ENCODE measurements at places on chromosomes 2 and 18.
A peak's percentile ranks its signal among the peaks of the same experiment; 100 is the strongest.

DNA sequence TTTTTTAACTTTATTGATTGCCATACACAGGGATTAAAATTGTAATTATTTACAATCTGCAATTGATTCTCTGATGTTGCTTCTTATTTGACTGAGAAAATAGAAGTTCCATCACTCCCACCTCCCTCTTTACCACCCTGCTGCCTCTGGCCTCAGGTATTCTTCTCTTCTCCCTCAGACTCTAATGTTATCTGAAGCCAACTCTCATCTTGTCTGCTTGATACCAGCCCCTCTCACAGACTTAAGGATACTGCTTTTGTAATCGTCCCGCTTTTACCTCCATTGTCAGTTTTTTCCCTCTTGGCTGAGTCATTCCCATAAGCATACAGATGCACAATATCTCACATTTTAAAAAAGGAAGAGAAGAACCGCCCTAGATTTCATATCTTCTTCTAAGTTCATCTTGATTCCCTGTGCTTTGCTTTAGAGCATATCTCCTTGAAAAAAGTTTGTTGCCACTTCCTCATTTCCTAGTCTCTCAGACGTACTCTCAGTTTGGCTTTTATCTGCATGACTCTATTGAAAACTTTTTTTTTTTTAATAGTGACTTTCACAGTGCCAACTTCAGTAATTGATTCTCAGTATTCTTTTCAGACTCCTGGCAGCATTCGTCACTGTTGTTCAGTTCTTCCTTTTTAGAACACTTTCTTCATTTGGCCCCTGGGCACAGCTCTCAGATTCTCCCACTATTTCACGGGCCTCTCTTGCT is 31.1 kb downstream of the SPAG16 start:
- H3K36me3 ChIP-seq: no peaks in the 10 kb centered on the region
- no peak for DNase-seq
- no peak overlapping the region for H3K27ac ChIP-seq
- peaks cover 3% of the 10 kb centered on the region for H3K4me1 ChIP-seq
- no peaks in the 10 kb centered on the region for H3K27me3 ChIP-seq

- H3K27me3 ChIP-seq: no peaks in the 10 kb centered on the region
- H3K4me3 ChIP-seq: no peak overlapping the region
- DNase-seq: peak; percentile 8
- H3K36me3 ChIP-seq: no peaks in the 10 kb centered on the region
- H3K27ac ChIP-seq: no peak overlapping the region
Measured at GRCh38 chr2:210477496-210477895, 937 bp upstream of the LANCL1 start.

DNA sequence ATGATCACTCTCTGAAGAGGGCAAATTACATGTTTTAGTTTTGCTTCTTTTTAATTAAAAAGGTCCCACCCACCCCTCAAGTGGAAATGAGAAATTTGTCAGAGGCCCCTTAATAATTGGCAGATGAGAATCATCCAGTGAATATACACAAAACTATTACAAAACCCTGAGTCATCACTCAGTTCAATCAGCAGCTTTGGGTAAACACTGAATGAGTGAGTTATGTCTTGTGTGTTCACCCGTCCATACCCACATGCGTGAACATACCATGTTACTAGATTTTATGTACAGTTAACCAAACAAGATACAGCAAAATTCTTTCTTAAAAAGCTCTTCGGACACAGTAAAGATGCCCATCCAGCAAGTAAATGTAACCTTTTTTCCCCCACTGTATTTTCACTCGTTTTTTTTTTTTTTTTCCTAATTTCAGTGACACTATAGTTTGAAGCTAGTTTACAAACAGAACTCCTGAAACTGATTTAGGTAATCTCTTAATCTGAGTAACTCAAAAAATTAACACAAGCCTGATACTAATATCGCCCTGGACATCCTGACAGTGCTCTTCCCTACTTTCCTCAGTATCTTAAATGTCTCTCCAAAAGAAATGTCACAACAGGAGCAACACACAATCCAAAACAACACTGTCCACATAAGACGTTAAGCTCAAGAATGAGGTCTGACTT is 1.4 kb downstream of the PSME4 start:
- H3K27ac ChIP-seq: peak overlapping the region; percentile 91
- DNase-seq: no peak
- no peaks in the 10 kb centered on the region for H3K4me1 ChIP-seq
- H3K4me3 ChIP-seq: peak overlapping the region; percentile 77
- no peaks in the 10 kb centered on the region for H3K27me3 ChIP-seq
- H3K36me3 ChIP-seq: no peaks in the 10 kb centered on the region

- H3K36me3 ChIP-seq: no peaks in the 10 kb centered on the region
- H3K4me3 ChIP-seq: no peak overlapping the region
- H3K27ac ChIP-seq: no peak overlapping the region
Measured at GRCh38 chr2:133768658-133769435, 200.6 kb upstream of the NCKAP5 start.

- no peak overlapping the region for H3K27ac ChIP-seq
- H3K4me3 ChIP-seq: no peak overlapping the region
- DNase-seq: no peak
- H3K36me3 ChIP-seq: no peaks in the 10 kb centered on the region
- no peaks in the 10 kb centered on the region for H3K4me1 ChIP-seq
- H3K27me3 ChIP-seq: no peaks in the 10 kb centered on the region
Measured at GRCh38 chr2:28588292-28588670, 92.4 kb downstream of the PLB1 start.

DNA sequence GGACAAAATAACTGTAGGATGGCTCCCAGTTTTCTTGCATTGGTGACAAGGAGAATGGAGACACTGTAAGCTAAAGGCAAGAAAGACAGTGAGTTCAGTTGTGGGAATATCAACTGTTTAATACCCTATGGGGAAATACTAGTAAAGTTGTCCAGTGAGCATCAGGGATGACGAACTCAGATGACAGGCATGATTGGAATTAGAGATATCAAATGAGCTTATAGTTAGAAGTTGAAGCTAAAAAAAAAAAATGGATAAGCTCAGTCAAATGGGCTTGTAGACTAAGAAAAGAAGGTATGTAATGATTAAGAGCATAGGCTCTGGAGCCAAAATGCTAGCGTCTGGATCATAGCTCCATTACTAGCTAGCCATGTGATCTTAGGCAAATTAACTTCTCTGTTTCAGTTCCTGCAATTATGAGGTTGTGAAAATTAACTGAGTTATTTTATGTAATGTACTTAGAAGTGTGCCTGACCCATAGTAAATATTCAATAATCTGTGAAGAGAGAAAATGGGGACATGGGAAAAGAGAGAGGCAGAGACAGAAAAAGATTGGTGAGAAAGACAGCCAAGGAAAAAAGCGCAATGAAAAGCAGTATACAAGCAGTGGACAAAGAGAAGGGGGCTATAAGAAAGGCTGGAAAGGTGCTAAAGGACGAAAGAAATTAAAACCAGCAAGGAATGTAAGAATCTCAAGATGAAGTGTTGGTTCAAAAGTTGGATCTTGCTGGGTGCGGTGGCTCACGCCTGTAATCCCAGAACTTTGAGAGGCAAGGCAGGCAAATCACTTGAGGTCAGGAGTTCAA is 95.7 kb upstream of the SLC39A10 start:
- H3K4me3 ChIP-seq: no peak overlapping the region
- H3K27me3 ChIP-seq: no peaks in the 10 kb centered on the region
- no peaks in the 10 kb centered on the region for H3K4me1 ChIP-seq
- H3K36me3 ChIP-seq: no peaks in the 10 kb centered on the region
- DNase-seq: no peak

DNA sequence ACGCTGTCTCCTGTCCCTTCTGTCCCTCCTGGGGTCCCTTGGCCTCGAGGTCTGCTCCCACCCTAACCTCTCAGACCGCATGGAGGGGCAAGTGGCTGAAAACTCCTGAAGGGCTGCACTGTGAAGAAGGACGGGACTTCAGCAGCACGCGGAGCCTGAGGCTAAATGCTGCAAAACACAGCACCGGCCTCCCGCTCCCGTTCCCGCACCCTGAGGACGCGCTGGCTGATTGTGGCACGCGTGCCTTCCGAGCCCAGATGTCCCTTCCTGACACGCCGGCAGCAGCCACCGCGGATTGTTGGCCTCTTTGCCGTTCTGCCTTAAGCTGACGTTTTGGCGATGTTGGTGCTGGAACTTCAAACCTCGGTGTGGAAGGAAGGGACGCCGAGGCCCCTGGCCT is 125.9 kb upstream of the CTDP1 start:
- peak; percentile 21 for DNase-seq
- H3K27me3 ChIP-seq: no peaks in the 10 kb centered on the region
- no peaks in the 10 kb centered on the region for H3K36me3 ChIP-seq
- no peak overlapping the region for H3K27ac ChIP-seq

GRCh38 chr18:79378536-79379250 is 17.0 kb upstream of the NFATC1 start:
- peak; percentile 89 for DNase-seq
- H3K36me3 ChIP-seq: peaks cover 10% of the 10 kb centered on the region
- no peaks in the 10 kb centered on the region for H3K4me1 ChIP-seq
- H3K27ac ChIP-seq: no peak overlapping the region
- H3K4me3 ChIP-seq: no peak overlapping the region
- no peaks in the 10 kb centered on the region for H3K27me3 ChIP-seq

DNA sequence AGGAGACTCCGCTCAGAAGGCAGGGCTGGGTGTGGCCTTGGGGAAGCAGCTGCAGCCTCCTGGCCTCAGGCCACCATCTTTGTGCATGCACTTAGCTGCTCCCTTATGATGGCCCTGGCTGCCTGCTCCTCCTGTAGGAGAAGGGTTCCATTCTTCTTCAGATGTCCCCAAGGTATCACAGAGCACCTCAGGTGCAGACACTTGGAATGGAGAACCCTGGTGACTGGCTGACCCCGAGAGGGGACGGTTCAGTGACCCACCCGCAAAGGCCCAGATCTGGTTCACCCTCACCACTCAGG is 9.6 kb downstream of the GPAT2 start:
- H3K36me3 ChIP-seq: no peaks in the 10 kb centered on the region
- H3K27ac ChIP-seq: no peak overlapping the region
- no peaks in the 10 kb centered on the region for H3K4me1 ChIP-seq

DNA sequence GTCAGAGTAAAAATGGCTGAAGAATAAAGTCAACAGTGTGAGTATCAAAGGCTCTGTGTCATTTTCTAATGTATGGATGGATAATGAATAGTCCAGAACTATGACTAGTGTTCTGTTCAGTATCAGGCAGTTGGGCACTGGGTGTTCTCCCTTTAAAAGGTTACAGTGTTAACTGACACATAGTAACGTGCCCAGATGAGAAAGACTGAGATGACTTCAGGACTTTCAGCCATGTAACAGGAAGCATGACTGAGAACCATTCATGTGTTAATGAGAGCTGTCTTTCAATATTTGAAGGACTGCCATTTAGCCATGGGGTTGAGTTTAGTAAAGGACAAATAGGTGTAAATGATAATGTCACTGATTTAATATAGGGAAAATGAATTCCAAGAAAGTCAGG is 187.1 kb downstream of the GULP1 start:
- H3K4me3 ChIP-seq: no peak overlapping the region
- DNase-seq: no peak
- H3K27ac ChIP-seq: no peak overlapping the region
- H3K4me1 ChIP-seq: no peaks in the 10 kb centered on the region

DNA sequence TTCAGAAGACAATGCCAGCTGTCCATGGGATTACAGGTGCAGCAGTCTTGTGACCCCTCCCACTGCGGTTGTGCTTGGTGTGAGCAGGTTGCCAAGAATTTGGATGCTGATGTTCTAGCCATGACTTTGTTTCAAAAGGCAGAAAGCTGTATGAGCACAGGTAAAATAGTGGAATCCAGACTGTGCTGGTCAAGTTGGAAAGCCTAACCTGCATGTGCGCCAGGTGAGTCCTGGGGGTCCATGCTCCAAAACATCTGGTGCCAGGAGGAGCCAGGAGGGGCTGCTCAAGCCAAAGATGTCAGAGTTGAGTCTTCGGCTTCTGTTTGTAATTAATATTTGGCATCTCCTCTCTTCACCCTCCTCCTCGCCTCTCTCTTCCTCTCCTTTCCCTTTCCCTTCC is 330.1 kb downstream of the MYCN start:
- H3K4me3 ChIP-seq: no peak overlapping the region
- no peaks in the 10 kb centered on the region for H3K27me3 ChIP-seq
- no peaks in the 10 kb centered on the region for H3K4me1 ChIP-seq

GRCh38 chr2:33145459-33145858 is 198.7 kb downstream of the LTBP1 start:
- no peaks in the 10 kb centered on the region for H3K4me1 ChIP-seq
- no peaks in the 10 kb centered on the region for H3K36me3 ChIP-seq
- no peak overlapping the region for H3K27ac ChIP-seq
- no peak overlapping the region for H3K4me3 ChIP-seq
- DNase-seq: peak; percentile 47

DNA sequence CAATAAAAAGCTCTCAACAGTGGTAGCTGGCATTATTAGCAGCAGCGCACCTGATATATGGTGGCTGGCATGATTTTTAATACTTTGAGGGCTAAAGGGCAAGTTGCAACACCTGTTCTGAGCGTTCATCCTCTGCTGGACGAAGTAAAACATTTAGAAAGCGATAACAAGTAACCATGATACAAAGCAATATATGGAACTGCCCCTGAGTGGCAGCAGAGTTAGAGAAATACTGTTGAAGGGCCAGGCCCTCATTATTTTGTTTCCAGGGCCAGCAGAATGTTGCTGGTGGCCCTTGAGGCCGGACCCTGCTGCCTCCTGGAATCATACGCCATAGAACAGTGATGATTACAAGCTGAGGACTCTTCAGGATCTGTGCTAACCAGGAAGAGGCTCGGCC is 47.8 kb downstream of the ARHGEF4 start:
- DNase-seq: no peak
- H3K4me3 ChIP-seq: no peak overlapping the region
- no peaks in the 10 kb centered on the region for H3K36me3 ChIP-seq
- H3K27ac ChIP-seq: no peak overlapping the region
- no peaks in the 10 kb centered on the region for H3K27me3 ChIP-seq
- H3K4me1 ChIP-seq: no peaks in the 10 kb centered on the region

DNA sequence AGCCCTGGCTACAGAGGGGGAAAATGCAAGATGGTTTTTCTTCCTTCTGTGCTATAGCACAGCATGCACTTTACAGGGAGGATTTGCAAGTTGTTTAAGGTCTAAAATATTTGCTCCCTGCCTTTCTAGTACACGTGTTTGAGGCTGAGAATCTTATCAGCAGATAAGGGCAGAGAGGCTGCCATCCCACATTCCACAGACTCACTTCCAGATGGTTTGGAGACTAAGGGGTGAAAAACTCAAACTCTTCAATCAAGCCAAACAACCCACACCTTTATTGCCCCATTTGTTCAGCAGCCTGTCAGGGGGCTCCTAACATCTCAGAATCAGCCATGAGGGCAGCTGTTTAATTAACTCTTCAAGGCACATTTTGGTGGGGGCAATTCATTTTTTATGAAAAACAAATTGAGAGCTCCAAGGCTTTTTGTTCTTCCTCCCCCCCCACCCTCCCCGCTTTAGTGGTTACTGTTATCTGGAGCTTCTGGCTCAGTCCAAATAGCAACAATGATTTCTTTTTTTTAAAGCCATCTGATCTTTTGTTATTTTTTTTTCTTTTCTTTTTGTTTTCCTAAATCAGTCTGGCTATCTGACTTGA is 242.6 kb upstream of the NT5C1B start:
- no peak overlapping the region for H3K27ac ChIP-seq
- no peaks in the 10 kb centered on the region for H3K36me3 ChIP-seq
- DNase-seq: no peak
- H3K27me3 ChIP-seq: no peaks in the 10 kb centered on the region

GRCh38 chr2:118968961-118969733 is 27.2 kb downstream of the MARCO start:
- H3K36me3 ChIP-seq: no peaks in the 10 kb centered on the region
- no peak overlapping the region for H3K4me3 ChIP-seq
- H3K4me1 ChIP-seq: no peaks in the 10 kb centered on the region
- no peak overlapping the region for H3K27ac ChIP-seq
- H3K27me3 ChIP-seq: no peaks in the 10 kb centered on the region
- no peak for DNase-seq

All from kidney (tissue), 22 donors.